Breast epithelium (tissue), 4 donors: ENCODE measurements at places on chromosomes 2 and 18. TPM values are rescaled to one million over a fixed set of nuclear protein-coding genes. Genes with fewer than 3 reads are reported as not detected.

GRCh38 chr2:99555404-99555803 is 65.6 kb upstream of the REV1 start:
- H3K27me3 ChIP-seq, result no peaks in the 10 kb centered on the region
- no peaks in the 10 kb centered on the region for H3K4me1 ChIP-seq
- DNase-seq, result no peak
- no peak overlapping the region for H3K27ac ChIP-seq

The ST6GAL2 gene
- 2.3 TPM for total RNA-seq

- no peak overlapping the region for H3K4me3 ChIP-seq
- no peaks in the 10 kb centered on the region for H3K27me3 ChIP-seq
- no peaks in the 10 kb centered on the region for H3K4me1 ChIP-seq
Observed at GRCh38 chr2:45260946-45261345, 251.7 kb upstream of the SIX2 start.

DNA sequence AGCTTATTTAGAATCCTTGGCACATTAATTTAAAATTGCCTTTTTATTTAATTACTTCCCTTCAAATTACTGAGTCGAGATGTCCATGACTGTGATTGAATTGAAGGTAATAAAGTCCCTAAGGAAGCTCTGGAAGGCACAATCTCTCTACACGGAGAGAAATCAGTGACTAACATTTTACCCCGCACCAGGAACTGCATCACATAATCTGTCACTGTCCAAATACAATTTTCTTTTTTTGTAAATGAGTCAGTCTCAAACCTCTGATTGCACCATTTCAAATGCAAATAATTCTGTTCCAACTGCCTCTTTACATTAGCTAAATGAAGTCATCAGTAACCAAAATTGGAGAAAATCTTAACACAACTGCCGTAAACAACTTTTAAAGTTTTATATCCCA is 311.9 kb downstream of the CCDC178 start:
- no peaks in the 10 kb centered on the region for H3K36me3 ChIP-seq
- H3K4me1 ChIP-seq, result no peaks in the 10 kb centered on the region
- no peak overlapping the region for H3K4me3 ChIP-seq
- H3K27me3 ChIP-seq, result no peaks in the 10 kb centered on the region
- H3K27ac ChIP-seq, result no peak overlapping the region

The LYG2 gene
- total RNA-seq, result not detected

The KCNIP3 gene
- 30.1 TPM for total RNA-seq

- H3K36me3 ChIP-seq, result no peaks in the 10 kb centered on the region
- H3K4me3 ChIP-seq, result no peak overlapping the region
- no peak overlapping the region for H3K27ac ChIP-seq
- H3K4me1 ChIP-seq, result no peaks in the 10 kb centered on the region
- DNase-seq, result no peak
Observed at GRCh38 chr2:83233781-83234180, 1225.3 kb downstream of the SUCLG1 start.

- DNase-seq, result no peak
- H3K4me3 ChIP-seq, result no peak overlapping the region
- H3K36me3 ChIP-seq, result no peaks in the 10 kb centered on the region
- no peak overlapping the region for H3K27ac ChIP-seq
- H3K27me3 ChIP-seq, result no peaks in the 10 kb centered on the region
Observed at GRCh38 chr2:49936965-49937364, 782.6 kb upstream of the FSHR start.

DNA sequence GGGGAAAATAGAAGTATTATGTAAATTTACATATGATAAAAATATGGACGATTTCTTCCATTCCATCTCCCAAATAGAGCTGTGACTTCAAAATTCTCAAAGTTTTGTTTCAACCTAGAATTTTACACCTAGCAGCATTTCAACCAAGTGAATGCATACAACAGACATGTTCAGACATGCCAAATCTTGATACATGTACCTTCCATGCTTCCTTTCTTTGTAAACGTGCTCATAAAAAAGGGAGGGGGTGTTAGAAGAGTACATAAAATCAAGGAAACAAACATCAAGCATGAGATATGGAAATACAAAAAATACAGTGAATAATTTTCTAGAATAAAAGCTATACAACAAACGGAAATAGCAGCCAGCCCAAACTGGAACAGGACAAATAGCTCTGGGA is 974.2 kb downstream of the ERBB4 start:
- no peaks in the 10 kb centered on the region for H3K27me3 ChIP-seq
- no peak overlapping the region for H3K27ac ChIP-seq
- no peak overlapping the region for H3K4me3 ChIP-seq
- H3K36me3 ChIP-seq, result no peaks in the 10 kb centered on the region
- H3K4me1 ChIP-seq, result no peaks in the 10 kb centered on the region

DNA sequence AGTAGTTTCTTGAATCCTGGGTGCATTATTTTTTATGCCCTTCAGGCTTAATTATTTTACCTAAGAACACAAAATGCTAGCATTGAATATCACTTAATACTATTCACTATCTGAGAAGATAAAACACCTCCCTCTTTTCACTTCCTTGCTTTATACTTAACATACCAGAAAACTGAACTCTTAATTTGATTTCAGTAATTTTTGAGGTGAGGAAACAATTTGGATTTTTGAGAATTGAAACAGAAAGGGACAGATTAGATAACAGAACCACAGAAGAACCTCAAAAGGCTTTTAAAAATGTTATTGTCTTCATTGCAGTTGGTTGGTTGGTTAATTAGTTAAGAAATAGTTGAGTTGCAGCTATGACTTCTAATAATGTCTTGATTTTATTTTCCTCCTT is 69.5 kb downstream of the GPD2 start:
- H3K4me1 ChIP-seq, result no peaks in the 10 kb centered on the region
- no peaks in the 10 kb centered on the region for H3K27me3 ChIP-seq
- H3K4me3 ChIP-seq, result no peak overlapping the region
- H3K27ac ChIP-seq, result no peak overlapping the region
- H3K36me3 ChIP-seq, result no peaks in the 10 kb centered on the region
- no peak for DNase-seq

DNA sequence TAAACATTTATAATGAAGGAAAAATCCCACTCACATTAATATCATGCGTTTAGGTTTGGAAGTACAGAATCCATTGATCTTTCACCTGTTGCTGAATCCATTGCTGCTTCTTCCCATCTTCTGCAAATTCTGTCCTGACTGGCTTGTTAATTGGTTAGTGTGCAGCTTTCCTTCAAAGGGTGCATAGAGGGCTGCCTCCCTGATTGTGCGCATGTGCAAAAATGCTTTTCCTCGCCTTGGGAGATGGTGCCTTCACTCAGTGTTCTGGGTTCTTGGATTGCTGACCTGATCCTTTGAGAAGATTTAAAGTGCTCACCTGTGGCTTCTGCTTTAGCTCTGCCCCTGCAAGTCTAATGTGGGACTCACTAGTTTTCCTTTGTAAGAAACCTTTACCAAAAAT is 231.2 kb downstream of the SNTG2 start:
- no peak overlapping the region for H3K4me3 ChIP-seq
- DNase-seq, result no peak
- no peaks in the 10 kb centered on the region for H3K36me3 ChIP-seq
- no peaks in the 10 kb centered on the region for H3K4me1 ChIP-seq

DNA sequence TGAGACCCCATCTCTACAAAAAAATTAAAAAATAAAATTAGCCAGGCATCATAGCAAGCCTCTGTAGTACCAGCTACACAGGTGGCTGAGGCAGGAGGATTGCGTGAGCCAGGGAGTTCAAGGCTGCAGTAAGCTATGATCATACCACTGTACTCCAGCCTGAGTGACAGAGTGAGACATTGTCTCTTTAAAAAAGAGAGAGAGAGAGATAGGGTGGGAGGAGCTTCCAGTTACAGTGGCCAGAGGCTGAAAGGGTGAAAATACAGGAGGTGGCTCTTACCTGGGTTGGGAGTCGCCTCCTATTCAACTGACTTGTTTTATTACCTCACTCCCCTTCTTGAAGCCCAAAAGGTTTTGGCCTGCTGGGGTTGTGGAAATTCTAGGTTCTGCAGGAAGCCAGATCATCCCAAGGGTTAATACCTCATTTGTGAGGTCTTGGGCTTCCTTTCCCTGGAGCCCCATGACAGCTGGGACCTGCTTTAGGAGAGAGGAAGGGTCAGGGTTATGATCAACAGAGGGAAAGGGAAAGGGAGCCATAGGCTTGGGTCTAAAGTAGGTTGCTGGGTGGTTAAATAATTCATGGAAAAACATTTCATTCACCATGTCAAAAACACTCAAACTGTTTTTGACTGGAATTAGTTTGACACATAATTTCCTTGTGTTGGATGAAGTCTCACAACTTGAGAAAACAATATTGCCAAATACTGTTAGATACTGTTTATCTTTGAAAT is 17.4 kb downstream of the DYNC2LI1 start:
- H3K4me3 ChIP-seq, result no peak overlapping the region
- peaks cover 12% of the 10 kb centered on the region for H3K36me3 ChIP-seq
- no peaks in the 10 kb centered on the region for H3K4me1 ChIP-seq
